ENCODE measurements at places on chromosomes 16 and 17.

DNA sequence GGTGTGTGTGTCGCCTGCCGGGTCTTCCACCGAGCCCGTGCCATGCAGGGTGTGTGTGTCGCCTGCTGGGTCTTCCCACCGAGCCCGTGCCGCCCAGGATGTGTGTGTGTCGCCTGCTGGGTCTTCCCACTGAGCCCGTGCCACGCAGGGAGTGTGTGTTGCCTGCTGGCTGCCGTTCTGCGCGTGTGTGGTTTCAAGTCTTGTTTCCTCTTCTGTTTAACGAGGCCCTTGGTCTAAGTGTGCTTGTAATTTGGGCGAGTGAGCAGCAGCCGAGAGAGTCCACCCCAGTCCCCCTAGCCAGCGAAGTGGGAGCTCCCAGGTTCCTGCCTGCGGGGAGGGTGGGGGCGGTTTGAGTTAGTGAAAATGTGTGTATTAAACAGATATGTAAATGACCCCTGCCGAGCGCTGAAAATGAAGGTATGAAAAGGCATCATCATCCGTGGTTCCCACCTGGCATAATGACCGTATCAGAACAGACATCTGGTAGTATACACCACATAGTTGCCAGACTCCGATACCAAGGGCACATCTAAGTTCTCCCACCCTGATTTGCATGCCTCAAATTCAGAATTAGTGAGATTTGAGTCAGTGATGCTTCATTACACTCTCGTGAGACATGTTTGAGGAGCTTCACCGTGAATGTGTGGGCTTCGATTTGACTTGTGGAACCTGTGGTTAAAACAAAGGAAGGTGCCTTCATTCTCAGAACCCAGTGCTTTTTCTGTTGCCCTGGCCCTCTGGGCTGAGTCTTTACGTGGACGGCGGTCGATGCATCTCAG, 114.5 kb upstream of the CHMP6 start:
- no peak for DNase-seq

DNA sequence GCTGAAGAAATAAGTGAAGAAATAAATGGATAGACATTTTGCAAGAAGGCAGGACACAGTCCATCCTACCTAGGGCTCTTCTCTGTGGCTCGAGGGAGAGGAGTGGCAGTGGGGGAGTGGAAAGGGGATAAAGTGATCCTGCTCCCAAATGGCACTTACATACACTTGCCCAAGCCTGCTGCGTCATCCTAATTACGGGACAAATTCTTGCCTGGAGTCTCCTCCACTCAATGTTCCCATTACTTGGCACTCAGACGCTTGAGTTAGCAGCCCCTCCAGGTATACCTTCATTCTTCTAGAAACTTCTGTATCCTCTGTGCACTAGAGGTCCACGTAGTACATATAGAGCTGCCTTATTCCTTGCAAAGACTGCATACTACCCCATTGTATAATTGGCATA, 15.7 kb upstream of the MAP3K14 start:
- no peak for DNase-seq

GRCh38 chr17:51351890-51352289, 91.5 kb downstream of the UTP18 start:
- no peak for DNase-seq

- DNase-seq, result no peak
These were observed 22.2 kb downstream of the SOST start for GRCh38 chr17:43736389-43736788.

- DNase-seq, result peak; percentile 45
These were observed 23.4 kb upstream of the SREBF1 start for GRCh38 chr17:17859909-17860765.

GRCh38 chr16:89322321-89323119, 105.0 kb downstream of the ZNF778 start:
- DNase-seq, result no peak

DNA sequence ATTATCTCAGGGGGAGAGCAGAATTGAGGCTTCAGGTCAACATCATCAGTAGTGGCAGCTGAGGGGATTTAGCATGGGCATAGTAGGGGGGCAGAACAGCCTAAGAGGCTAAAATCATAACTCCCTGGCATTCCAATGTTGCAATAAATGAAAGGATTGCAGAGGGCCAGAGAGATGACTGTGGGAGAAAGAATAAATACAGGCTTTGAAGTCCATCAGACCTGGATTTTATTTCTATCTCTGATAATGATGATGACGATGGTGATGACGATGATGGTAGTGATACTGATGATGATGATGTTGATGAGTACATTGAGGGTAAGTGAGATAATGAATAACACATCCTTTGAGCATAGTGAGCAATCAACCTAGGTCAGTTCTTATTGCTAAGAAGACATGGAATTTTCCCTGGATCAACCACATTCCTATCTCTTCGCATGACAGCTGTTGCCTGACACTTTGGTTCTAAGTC, 107.4 kb upstream of the CDH11 start:
- DNase-seq, result no peak

- no peak for DNase-seq
These were observed 12.0 kb downstream of the CA7 start for GRCh38 chr16:66856184-66856730.

DNA sequence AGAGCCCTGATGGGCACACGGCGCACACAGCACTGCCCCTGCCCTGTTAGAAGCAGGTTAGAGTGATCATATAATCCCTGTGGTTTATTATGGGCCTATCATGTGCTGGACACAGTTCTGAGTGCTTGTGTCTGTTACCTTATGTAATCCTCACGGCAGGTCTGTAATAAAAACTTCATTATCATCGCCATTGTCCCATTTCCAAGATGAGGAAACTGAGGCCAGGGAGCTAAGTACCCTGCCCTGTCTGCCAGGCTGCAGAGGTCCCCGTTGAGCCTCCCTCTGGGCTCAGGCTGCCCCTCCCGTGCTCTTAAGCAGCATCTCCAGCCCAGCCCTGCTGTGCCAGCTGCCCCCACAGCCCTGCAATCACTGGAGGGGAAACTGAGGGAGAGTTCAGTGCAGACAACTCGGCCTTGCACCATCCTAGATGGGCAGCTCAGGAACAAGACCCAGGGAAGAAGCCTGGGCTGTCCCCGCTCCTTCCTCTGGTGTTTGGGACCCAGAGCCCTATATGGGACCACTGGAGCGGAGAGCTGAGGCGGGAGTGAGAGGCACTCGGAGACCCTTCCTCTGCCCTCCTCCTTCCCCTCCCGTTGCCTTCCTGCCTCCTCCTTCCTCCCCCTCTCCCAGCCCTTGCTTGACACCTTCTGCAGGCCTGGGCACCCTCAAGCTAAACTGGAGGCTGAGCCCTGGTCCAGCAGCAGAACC, 42.0 kb downstream of the WNT3 start:
- no peak for DNase-seq

- no peak for DNase-seq
These were observed 59.5 kb upstream of the GSE1 start for GRCh38 chr16:85553436-85554113.

DNA sequence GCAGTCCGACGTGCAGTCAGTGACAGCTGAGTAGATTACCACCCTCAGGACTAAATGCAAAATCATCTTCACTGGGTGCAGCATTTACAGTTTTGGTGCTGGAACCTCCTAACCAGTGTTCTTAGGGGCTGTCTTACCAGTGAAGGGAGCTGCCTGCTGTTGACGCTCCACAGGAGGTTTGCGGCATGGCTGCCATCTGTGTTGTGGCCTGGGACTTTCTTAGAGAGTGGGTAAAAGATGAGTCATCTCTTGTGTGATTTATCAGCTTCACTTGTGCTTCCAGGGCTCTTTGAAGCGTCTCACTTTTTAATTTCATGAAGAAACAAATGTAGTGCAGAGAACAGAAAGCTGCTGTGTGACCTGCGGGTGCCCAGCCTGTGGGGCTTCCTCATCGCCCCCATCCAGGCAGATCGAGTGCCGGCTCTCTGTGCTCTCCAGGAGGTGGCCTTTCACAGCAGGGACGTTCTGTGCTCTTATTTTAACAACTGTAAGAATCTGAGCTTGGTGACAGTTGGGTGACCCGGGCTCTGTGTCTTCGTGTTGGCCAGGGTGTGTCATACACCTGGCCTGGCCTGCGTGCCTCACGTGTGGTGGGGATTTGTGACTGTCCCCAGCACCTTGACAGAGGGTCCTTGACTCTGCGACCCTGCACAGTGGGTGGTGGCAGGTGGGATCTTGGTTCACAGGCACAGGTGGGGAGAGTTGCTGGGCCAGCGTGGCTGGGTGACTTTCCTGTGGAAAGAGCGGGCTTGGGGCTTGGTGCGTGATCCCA, 24.3 kb upstream of the ZNF750 start:
- peak; percentile 33 for DNase-seq

DNA sequence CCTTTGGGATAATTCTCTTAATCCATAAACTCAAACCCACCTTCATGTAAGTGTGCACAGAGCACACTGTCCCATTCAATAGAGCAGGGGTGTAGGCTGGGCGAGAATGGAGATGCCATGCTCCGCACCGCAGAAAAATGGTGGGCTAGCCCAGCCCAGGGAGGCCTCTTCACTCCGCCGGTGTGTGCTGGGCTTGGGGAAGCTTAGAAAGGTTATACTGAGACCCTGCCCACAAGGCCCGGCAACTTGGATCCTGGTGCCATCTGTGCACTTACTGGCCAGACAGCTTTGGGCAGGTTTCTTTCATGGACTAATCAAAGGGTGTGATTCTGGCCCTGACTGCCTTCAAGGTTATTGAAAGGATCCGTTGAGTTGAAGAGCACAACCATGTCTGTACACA, 3.7 kb upstream of the STAT5A start:
- no peak for DNase-seq

DNA sequence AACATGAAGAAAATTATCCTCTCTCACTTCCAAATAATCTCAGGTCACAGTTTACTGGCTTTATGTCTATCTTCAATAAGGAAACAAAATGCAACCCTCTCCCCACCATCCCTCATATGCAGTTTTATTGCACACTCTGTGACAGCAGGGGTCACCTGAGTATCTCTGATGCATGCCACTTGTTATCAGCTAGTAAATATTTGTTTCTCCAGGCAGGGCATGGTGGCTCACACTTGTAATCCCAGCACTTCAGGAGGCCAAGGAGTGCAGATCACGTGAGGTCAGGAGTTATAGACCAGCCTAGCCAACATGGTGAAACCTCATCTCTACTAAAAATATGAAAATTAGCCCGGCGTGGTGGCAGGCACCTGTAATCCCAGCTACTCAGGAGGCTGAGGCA, 61.1 kb downstream of the ADAMTS18 start:
- no peak for DNase-seq

DNA sequence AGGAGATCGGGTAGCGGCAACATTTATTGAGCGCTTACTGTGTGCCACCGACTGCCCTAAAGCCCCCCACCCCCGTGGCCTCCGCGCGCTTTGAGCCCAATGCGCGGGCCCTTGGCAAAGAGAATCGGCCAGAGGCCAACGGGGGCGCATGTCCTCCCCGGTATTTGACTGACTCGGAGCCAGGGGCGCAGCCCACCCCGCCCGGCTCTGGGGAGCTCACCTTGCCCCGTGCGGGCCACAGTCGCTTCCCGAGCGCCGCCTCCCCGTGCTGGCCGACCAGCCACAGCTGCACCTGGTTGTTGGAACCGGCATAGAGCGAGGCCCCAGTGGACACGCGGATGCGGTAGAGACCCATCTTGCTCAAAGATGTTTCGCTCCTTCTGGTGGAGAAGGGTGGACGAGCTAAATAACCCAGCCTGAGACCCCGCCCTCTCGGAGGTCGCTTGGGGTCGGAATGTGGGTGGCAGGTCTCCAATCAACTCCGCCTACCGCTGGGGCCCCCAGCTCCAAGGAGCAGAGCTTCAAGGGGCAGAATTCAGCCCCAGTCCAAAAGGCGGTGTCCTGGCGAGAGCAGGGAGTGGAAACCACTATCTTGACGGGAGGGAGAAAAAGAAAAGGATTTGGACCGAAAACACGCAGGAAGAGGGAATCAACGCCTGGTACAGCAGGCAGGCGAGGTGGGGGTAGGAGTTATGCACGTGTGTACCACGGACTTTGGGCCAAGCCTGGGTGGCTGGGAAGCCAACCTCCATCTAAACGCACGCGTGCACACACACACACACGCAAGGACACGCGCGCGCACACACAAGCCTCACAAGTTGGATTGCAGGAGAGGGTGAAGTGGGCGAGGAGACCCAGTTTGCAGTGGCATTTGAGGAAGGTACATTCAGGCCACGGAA, at the start of gene ALOX15:
TSS of gene ALOX15 (minus strand) at position 382 of the 899 bp plus-strand sequence. CDS start at position 355, 27 bp downstream.
- DNase-seq, result no peak

GRCh38 chr17:53101706-53102105, 721.0 kb upstream of the KIF2B start:
- no peak for DNase-seq

- DNase-seq, result no peak
These were observed 189.3 kb upstream of the TNRC6C start for GRCh38 chr17:77769215-77769614.

GRCh38 chr17:47274319-47275069, 20.9 kb downstream of the ITGB3 start:
- no peak for DNase-seq

DNA sequence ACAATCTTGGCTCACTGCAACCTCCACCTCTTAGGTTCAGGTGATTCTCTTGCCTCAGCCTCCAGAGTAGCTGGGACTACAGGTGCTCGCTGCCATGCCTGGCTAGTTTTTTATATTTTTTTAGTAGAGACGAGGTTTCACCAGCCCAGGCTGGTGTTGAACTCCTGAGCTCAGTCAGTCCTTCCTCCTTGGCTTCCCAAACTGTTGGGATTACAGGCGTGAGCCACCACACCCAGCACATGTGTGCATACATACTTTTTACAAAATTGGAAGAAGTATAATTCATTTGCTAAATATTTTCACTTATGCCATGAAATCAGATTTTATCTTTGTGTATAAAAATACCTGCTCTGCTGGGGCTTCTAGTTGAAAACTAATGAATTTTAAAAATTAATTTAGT, 13.2 kb downstream of the BPTF start:
- DNase-seq, result no peak

- no peak for DNase-seq
These were observed 80.4 kb upstream of the CLEC18A start for GRCh38 chr16:69870761-69871160.

DNA sequence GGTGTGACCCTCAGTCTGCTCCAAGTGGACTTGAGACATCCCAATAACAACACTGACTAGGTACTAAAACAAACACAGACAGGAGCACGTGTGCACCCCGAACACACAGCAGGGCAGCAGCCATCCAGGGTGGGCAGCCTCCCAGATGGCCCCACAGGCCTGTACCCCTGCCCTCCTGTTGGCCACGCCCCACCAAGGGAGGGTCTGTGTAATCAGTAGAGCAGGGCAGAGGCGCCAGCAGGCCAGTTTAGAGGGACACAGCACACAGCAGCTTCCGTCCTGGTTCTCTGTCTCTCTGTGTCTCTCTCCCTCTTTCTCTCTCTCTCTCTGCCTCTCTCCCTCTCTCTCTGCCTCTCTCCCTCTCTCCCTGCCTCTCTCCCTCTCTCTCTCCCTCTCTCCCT, 21.4 kb downstream of the ACTG1 start:
- no peak for DNase-seq

All from T1000 (cell line).